Germinal center (tissue), 1 donor: ENCODE measurements at places on chromosomes 5 and 9.

DNA sequence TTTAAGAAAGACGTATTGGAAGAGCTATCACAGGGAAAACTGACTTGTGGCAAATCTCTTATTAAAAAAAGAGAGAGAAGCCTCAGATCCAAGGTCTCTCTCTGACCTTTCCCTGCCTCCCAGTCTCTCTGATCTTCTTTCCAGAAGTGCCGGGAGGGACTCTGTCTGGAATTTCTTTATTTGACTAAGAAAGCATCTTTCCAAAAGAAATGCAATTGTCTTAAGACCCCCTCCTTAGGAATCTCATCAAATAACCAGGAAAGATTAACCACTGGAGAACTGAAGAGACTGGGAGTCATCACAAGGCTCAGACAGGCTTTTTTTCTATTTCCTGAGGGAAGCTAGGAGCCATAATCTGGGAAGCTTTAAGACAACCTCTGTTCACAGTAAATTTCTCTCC, 4.6 kb downstream of the C1QTNF3 start:
- no peak for DNase-seq

DNA sequence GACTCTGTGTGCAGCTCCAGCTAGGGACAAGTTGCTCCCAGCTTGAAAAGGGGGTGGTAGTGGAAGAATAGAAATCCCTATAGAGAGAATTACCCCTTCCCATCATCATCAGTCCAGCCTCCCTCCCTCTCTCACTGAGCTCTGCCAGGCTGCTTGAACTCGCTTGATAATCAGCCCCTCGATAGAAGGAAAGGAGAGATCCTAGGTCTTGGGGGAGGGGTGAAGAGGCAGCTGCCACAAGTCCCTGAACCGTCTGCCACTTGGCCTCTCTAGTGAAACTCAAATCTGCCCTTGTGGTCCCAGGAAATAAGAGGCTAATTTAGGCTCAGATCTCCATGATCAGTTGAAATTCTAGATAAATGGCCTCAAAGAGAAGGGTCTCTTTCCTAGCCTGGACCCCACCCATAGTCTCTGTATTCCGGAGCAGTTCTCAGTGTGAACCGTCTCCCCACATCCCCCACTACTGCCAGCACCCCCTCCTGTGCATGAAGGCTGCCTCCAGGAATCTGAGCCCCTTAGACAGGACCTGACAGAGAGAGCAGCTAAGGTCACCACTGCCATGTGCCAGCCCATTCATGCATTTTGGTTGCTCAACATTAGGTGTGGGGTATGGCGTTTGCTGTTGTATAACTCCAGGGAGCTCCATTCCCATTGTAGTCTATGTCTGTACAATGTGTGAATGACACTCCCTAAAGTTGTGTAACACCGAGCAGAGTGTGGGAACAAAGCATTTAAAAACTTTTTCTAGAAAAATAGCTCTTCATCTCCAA, 5.5 kb downstream of the DNAJB5 start:
- DNase-seq, result no peak

DNA sequence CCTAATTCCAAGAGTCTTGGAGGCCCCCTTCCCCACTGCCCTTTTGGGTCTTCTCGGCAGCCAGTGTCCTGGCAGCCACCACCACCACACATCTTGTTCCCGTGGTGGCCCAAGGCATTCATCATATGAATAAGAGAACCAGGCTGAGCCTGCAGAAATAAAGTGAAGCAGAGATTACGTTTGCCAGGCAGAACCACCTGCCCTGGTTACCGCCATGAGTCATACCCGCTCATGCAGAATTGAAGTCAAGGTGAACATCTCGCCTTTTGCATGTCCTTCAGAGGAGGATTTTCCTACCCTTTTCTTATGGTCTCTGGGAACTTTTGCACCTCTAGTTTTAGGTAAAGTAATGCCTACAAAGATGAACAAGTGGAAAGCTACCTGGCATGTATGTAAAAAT, 119.5 kb upstream of the LMX1B start:
- no peak for DNase-seq

DNA sequence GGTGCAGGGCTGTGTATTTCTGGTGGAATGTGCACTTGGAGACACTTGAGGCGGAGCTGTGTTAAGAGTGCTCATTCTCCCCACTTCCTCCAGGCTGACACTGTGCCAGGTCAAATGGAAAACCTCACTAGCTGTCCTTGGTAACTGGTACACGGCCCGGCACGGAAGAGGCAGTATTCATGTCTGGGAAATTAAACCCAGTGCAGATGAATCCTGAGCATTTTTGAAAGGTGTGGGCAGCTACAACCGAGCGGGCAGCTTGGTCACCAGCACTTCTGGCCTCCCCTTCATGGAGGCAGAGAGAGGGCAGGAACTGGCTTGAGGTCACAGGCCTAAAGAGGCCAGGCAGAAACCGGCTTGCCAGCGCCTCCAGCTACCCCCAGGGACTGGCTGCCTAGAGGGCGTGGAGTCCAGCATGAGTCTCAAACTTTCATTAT, 1.6 kb downstream of the CLPTM1L start:
- DNase-seq, result no peak

- DNase-seq, result no peak
Measured at GRCh38 chr5:141878186-141878710, at the start of gene PCDH1. TSS of gene PCDH1 (minus strand) at chr5:141878410. CDS start at chr5:141878262, 148 bp downstream.

GRCh38 chr9:36755019-36755418, 182.3 kb downstream of the MELK start:
- DNase-seq, result no peak

GRCh38 chr9:70581955-70582350, 167.5 kb upstream of the KLF9 start:
- no peak for DNase-seq

DNA sequence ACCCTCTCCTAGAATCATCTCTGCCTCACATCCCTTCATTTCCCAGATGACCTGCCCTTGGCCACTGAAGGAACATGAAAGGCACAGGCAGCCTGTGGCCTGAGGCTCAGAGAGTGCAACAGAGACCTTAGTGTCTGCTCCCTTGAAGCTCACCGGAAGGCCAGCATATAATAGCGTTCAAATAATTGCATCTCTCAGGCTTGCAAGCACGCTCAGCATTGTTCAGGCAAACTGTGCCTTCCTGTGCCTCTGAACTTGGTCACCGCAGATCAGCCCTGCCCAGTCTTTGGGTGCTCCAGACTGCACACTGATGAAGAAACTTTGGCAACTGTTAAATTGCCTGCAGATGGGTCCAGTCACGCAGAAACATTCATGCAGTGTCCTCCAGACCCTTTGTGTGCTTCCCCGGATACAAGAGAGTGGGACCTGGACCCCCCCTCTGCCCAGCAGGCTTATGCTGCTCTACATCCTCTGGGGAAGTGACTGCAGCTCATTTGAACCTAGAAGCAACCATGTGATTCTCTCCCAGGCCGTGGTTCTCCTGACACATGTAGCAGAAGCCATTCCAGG, 216.0 kb upstream of the ANKRD55 start:
- no peak for DNase-seq

- no peak for DNase-seq
Measured at GRCh38 chr5:93909356-93909755, 168.0 kb upstream of the POU5F2 start.

DNA sequence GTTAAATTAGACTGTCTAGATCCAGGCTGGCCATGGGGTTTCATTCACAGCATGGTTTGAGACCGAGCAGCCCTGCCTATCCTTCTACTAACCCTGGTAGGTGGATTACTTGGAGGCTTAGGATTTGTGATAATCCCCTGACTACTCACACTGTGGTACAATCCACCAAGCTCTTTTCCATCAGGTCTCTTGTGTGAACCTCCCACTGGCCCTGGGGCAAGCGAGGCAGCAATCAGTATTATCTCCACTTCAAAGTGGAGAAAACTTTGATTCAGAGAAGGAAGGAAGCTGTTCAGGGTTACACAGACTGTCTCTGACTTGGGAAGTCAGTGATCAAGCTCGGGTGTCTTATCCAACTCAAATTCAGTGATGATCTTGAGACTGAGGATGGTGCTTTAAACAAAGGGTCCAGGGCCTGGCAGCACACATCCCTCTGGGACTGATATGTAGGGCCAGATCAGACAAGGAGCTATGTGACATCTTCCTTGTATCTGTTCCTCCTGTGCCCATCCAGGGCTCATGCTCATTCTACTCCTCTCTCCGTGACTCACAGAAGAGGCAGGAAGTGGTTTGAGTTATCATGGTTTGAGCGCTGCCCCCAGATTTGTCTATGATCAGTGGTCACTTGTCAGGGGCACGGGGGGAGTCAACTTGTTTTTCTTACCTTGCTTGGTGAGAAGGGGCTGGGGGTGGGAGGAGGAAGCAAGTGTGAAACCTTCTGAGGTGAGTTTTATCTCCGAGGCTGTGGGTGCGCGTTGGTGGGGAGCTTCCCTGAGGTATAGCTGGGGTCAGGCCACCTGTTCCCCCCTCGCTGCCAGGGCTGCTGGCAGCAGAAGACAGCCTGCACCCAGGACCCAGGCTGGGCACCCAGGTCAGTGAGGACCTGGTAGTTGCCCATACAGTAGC, 48.6 kb downstream of the RGS3 start:
- no peak for DNase-seq

- peak; percentile 72 for DNase-seq
Measured at GRCh38 chr5:138102454-138103318, 18.9 kb downstream of the WNT8A start.

DNA sequence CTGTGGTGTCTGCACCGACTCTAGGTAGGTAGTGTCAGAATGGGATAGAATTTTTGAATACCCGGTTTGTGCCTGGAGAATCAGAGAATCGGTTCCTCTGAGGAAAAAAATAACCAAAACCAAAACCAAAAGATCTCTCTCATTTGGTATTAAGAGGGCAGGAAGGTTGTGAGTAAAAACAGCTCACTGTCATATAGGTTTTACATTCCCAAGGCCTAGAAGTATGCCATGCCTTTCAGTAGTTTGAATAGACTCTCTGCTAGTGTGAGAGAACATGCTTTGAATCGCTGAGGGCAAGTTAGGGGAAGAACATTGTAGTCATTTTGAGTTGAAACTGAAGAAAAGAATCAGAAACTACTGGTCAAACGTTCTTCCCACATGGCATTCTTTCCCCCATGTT, 411.4 kb upstream of the CD180 start:
- DNase-seq, result no peak

- no peak for DNase-seq
Measured at GRCh38 chr5:152151940-152152339, 227.3 kb upstream of the GLRA1 start.

DNA sequence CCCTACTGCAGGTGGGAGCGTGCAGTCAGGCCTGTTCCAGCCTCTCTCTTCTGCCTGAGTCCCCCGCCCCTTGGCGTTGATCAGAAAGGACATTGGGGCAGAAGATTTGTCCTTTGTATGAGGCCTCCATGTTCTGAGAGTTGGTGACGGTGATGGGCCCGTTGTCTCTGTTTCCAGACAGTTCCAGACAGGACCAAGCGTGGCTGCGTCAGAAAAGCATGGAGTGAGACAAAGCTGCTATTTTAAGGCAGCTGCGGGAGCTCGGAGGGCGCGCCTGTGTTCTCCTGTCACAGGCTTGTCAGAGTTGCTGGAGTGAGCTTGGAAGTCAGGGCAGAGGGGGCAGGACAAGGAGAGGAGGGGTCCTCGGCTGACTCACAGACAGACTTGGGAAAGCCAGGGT, 32.1 kb upstream of the SH3PXD2B start:
- DNase-seq, result no peak

DNA sequence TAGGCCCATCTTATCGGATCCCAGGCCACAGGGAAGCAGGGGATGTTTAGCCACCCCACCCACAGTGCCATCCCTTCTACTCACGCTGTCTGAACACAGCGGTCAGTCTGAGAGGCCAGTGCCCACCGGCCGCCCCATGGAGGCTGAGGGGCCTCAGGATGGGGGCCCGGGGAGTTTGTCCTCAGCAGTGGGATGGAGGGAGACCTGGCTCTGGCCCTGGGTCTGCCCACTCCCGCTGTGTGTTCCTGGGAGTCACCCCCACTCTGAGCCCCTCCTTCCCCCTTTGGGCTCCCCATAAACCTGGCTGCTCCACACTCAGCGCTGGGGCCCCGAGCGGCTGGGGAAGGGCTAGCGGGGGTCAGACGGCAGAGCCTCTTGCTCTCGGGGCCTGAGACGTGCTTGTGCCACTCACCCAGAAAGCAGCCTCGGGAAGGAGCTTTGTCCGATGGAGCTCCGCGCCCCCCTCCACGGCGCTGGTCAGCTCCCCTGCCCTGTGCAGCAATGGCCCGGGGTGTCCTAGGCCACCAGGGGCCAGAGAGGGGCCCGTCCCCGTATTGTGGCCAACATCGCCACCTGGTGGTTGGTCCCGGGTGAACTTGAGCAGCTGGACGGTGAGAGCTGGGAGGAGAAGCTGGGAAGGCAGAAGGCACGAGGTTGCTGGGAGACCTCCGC, 10.9 kb upstream of the LAMC3 start:
- DNase-seq, result peak; percentile 57

DNA sequence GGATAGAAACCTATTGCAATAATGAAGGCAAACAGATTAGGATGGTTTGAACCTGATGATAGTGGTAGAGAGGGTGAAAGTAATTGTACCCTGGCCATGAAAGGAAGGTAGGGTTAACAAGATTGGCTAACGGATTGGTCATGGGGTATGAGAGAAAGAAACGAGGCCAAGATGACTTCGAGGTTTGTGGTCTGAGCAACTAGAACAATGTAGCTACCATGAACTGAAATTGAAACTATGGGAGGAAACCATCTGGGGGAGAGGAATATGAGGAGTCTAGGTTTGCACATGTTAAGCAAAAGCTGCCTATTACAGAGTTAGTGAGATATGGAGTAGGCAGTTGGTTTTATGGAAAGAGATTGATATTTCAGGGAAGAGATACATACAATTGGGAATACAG, 406.0 kb downstream of the PRELID2 start:
- DNase-seq, result no peak

- DNase-seq, result no peak
Measured at GRCh38 chr5:132491368-132492364, 1.1 kb upstream of the IRF1 start.

DNA sequence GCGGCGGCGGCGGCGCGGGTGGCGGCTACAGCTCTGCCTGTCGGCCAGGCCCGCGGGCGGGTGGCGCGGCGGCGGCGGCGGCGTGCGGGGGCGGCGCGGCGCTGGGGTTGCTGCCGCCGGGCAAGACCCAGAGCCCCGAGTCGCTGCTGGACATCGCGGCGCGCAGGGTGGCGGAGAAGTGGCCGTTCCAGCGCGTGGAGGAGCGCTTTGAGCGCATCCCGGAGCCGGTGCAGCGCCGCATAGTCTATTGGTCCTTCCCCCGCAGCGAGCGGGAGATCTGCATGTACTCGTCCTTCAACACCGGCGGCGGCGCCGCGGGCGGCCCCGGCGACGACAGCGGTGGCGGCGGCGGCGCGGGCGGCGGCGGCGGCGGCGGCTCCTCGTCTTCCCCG, 296 bp downstream of the ZSWIM6 start:
- DNase-seq, result peak; percentile 23

DNA sequence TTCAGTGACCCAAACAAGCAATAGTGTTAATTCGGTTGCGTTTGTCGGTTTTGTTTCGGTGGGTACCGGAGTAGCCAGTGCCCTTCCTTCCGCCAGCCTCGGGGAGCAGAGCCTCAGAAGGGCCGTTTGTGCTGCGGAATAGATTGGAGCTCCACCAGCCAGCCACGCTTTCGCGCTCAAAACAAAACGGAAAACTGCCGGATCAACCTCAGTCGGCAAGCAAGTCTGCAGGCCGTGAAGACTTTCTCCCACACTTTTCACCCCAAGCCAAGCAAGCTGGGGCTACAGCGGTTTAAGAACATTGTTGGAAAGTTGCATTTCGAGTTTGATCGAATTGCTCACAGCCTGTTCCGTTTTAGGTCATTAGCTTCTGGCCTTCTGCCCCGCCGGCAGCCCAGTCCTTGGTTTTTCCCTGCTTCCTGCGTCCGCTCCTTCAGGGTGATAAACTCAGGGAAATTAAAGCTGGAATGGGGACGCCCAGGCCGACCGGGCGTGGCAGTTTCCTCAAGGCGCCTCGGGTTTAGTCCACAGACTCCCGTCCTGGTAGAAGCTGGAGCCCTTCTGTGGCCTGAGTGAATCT, 803 bp upstream of the CCNO start:
- DNase-seq, result no peak

- DNase-seq, result no peak
Measured at GRCh38 chr5:58346041-58346440, 113.8 kb downstream of the PLK2 start.
